ENCODE measurements at places on chromosomes 6 and 20.

- no peak for DNase-seq
Measured at GRCh38 chr6:139243536-139243935, 48.3 kb downstream of the TXLNB start.

DNA sequence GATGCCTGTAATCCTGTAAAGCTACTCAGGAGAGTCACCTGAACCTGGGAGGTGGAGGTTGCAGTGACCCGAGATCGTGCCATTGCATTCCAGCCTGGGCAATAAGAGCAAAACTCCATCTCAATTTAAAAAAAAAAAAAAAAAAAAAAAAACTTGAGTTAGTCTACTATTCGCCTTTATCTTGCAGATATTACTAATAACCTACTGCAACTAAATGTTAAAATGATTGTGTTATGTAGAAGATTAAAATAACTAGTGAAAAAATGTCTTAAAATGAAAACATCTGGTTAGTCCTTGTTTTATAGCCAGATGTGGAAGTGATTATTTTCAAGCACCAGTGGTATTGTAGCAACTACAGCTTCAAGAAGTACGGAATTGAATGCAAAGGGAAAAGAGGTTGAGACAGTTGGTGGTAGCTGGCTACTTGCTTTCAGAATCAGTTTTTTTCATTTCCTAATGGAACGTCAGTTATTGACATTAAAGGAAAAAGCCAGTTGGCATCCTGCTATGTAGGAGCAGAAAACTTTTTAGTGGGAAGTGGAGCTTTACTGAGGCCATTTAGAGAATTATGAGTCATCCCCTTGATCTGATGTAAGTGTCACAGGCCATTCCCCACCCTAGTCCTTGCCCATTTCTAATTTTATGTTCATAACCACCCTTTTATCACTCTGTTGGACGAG is 43.8 kb upstream of the DYNLRB1 start:
- no peak for DNase-seq

GRCh38 chr6:166739976-166740318 is 112.9 kb upstream of the RPS6KA2 start:
- no peak for DNase-seq

DNA sequence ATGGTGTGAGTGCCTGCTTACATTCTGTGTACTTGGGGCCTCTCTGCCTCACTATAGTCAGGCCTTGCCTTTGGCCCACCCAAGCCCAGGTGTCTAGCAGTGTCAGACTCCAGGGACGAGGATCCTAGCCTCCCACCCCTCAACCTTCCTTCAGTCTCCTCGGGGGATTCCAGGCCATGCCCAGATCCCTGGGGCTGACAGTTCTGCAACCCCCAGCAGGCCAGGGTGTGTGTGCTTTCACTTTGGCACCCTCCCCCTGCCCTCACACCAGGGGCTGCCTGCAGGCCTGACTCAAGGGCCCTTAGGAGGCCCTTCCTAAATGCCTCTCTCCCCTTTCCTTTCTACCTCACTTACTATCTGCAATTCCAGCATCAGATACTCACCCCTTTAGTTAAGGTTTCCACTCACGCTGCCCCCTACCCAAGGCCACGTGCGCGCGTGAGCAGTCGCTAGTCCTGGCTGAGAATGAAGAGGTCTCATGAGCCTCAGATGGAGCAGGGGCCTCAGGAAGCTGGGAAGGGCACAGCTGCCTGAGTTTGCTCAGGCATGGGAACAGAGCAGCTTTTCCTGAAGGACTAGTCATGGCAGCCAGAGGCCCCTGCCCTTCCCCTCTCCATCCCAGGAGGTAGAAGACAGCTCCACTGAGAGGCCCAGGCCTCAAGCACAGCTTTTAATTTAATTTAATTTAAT is 859 bp upstream of the CLPS start:
- DNase-seq: peak; percentile 79

- peak; percentile 11 for DNase-seq
Measured at GRCh38 chr6:88359530-88360202, 193.5 kb upstream of the CNR1 start.

GRCh38 chr6:121093928-121094327 is 240.4 kb downstream of the TBC1D32 start:
- DNase-seq: no peak

GRCh38 chr6:170444056-170444591 is 109.0 kb downstream of the PSMB1 start:
- DNase-seq: peak; percentile 18

- DNase-seq: no peak
Measured at GRCh38 chr6:108809211-108809610, 39.0 kb upstream of the ARMC2 start.

DNA sequence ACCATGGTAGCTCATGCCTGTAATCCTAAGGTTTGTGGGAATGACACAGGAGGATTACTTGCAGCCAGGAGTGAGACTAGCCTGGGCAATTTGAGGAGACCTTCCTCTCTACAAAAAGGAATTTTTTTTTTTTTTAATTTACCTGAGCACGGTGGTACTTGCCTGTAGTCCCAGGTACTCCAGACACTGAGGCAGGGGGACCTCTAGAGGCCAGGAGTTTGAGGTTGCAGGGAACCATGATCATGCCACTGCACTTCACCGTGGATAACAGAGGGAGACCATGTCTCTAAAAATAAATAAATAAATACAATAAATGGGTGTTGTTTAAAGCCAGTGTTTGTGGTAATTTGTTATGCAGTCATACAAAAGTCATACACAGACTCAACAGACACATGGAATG is 2.4 kb upstream of the HLA-F start:
- peak; percentile 56 for DNase-seq

DNA sequence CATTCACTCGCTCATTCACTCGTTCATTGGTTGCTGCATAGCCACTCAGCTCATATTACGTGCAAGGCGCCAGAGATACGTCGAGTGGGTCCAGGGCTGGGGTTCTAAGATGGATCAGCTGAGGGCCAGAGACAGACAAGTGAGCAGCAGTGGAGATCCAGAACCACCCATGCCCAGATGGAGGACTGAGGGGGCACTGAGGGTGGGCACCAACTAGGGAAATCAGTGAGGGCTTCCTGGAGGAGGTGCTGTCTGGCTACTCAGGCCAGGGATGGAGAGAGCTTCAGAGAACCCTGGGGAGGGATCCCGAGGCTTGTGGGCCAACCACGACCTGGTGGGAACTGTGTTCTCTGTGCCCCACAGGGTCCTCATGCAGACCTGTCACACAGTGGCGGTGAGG is 364 bp upstream of the SPDEF start:
- DNase-seq: no peak

- DNase-seq: no peak
Measured at GRCh38 chr6:138397128-138398122, 6.6 kb upstream of the HEBP2 start.

All from H7 (cell line).